ENCODE measurements at places on chromosomes 3 and 15.

GRCh38 chr15:61420546-61420945 lies 191.4 kb upstream of the RORA start:
- no peak for DNase-seq

- no peak for DNase-seq
These were observed 847.7 kb downstream of the EPHA3 start for GRCh38 chr3:89955156-89955555.

GRCh38 chr3:6438031-6438430 lies 422.9 kb upstream of the GRM7 start:
- DNase-seq, result no peak

GRCh38 chr3:53223025-53223424 lies 32.8 kb downstream of the TKT start:
- DNase-seq, result no peak

GRCh38 chr3:10347648-10348403 lies 26.9 kb upstream of the SEC13 start:
- DNase-seq, result no peak

DNA sequence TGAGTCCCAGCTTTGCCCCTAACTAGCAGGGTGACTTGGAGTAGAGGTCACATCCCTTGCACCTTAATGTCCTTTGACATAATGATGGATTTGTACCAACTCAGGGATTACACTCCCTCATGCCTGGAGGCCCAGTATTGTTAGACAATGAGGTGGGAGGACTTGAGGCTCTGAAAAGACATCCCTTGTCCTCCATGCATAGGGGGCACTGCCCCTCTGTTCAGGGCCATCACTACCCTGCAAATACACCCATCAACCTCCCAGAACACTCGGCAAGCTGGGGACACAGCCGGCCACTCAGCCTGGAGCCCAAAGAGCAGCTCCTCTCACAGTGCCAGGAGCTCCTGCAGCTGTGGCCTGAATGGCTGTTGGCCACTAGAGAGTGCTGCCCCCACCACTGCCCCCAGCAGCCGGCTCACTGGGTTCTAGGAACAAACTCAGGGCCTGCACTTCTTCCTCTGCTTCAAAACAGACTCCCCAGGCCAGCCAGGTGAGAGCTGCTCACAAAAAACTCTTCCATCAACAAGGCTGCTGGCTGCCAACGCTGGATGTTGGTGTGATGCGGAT lies 90.2 kb downstream of the GABRB3 start:
- no peak for DNase-seq
